SK-MEL-5 (cell line): ENCODE measurements at places on chromosomes 13 and 19. TPM values are rescaled to one million over a fixed set of nuclear protein-coding genes. Genes with fewer than 3 reads are reported as not detected.

HIPK4 gene
- total RNA-seq = 0.08 TPM in 1 of 2 replicates, not detected in the other

UQCR11 gene
- total RNA-seq = 150 and 162 TPM in 2 replicates

ZNF729 gene
- total RNA-seq = not detected in 2 replicates

GPC6 gene
- total RNA-seq = 6.1 and 6.6 TPM in 2 replicates

MZF1 gene
- 5.4 and 5.9 TPM in 2 replicates for total RNA-seq

ITGBL1 gene
- 0.34 and 0.59 TPM in 2 replicates for total RNA-seq

LGI4 gene
- 0.11 TPM in 1 of 2 replicates, not detected in the other for total RNA-seq

TLE2 gene
- 2.2 and 6.1 TPM in 2 replicates for total RNA-seq

LTBP4 gene
- total RNA-seq = 10.9 and 13.4 TPM in 2 replicates

MATK gene
- total RNA-seq = 20.5 and 22.5 TPM in 2 replicates

SPRED3 gene
- total RNA-seq = 0.05 and 0.42 TPM in 2 replicates

LGALS14 gene
- not detected in 2 replicates for total RNA-seq

C13orf42 gene
- not detected in 2 replicates for total RNA-seq

C1QTNF9 gene
- not detected in 2 replicates for total RNA-seq

LILRB2 gene
- total RNA-seq = not detected in 2 replicates

PNMA8C gene
- 0.03 TPM in 1 of 2 replicates, not detected in the other for total RNA-seq

DCT gene
- total RNA-seq = 1,230 and 1,300 TPM in 2 replicates

OR10H1 gene
- not detected in 2 replicates for total RNA-seq

LHFPL6 gene
- 14.1 and 17.2 TPM in 2 replicates for total RNA-seq

PTH2 gene
- total RNA-seq = not detected in 2 replicates

IRGC gene
- total RNA-seq = not detected in 2 replicates

ZNF471 gene
- total RNA-seq = 0.88 and 1.0 TPM in 2 replicates

FUT6 gene
- not detected in 2 replicates for total RNA-seq

ZGLP1 gene
- total RNA-seq = 0.08 and 0.69 TPM in 2 replicates

MEX3D gene
- total RNA-seq = 7.9 and 11.6 TPM in 2 replicates

PRKCG gene
- total RNA-seq = not detected in 2 replicates

FGF22 gene
- total RNA-seq = 0.24 TPM in 1 of 2 replicates, not detected in the other

ZNF229 gene
- total RNA-seq = 0.29 and 0.98 TPM in 2 replicates

NANOS3 gene
- not detected in 2 replicates for total RNA-seq

CYP4F11 gene
- 0.72 and 0.79 TPM in 2 replicates for total RNA-seq

KIR3DL3 gene
- total RNA-seq = not detected in 2 replicates

ZNF578 gene
- total RNA-seq = 0.43 and 0.95 TPM in 2 replicates

SHISA7 gene
- not detected in 2 replicates for total RNA-seq

CXCL17 gene
- total RNA-seq = 0.34 TPM in 1 of 2 replicates, not detected in the other

TMEM86B gene
- 0.21 and 0.55 TPM in 2 replicates for total RNA-seq

C19orf73 gene
- total RNA-seq = 1.1 and 1.8 TPM in 2 replicates

KLK14 gene
- not detected in 2 replicates for total RNA-seq

CD79A gene
- 0.11 and 0.37 TPM in 2 replicates for total RNA-seq

MBD3L4 gene
- not detected in 2 replicates for total RNA-seq

ZNF208 gene
- 0.26 and 0.90 TPM in 2 replicates for total RNA-seq

TLE6 gene
- 3.2 and 4.3 TPM in 2 replicates for total RNA-seq

TEKTIP1 gene
- not detected in 2 replicates for total RNA-seq

KLF1 gene
- total RNA-seq = 0.24 TPM in 1 of 2 replicates, not detected in the other

RNF225 gene
- not detected in 2 replicates for total RNA-seq

SYNGR4 gene
- total RNA-seq = not detected in 2 replicates

PRSS57 gene
- not detected in 2 replicates for total RNA-seq

CEACAM19 gene
- 0.16 and 0.51 TPM in 2 replicates for total RNA-seq

ZNF284 gene
- total RNA-seq = 3.2 and 3.5 TPM in 2 replicates

NCLN gene
- 62.2 and 65.3 TPM in 2 replicates for total RNA-seq

FAM216B gene
- 0.03 TPM in 1 of 2 replicates, not detected in the other for total RNA-seq

C1QTNF9B gene
- total RNA-seq = not detected in 2 replicates

ZNF575 gene
- total RNA-seq = not detected in 2 replicates

SLC25A15 gene
- total RNA-seq = 34.9 and 39.0 TPM in 2 replicates

OR7D2 gene
- 0.05 TPM in 1 of 2 replicates, not detected in the other for total RNA-seq

NCAN gene
- not detected in 2 replicates for total RNA-seq

TEX30 gene
- total RNA-seq = 41.9 and 48.4 TPM in 2 replicates

IRS2 gene
- total RNA-seq = 18.1 and 19.5 TPM in 2 replicates

OR4F17 gene
- not detected in 2 replicates for total RNA-seq
